ENCODE measurements at places on chromosomes 13 and 19.

GRCh38 chr19:22832031-22832762 is at the start of gene ZNF723:
TSS of gene ZNF723 (plus strand) at chr19:22832291. CDS start at chr19:22832380, 89 bp downstream.
- peak; percentile 82 for DNase-seq

- peak; percentile 91 for DNase-seq
Observed at GRCh38 chr19:49677901-49678674, 1.0 kb downstream of the PRMT1 start.

- DNase-seq, result no peak
Observed at GRCh38 chr19:29549105-29550070, 23.6 kb downstream of the VSTM2B start.

GRCh38 chr13:36475468-36475867 is 43.2 kb downstream of the CCNA1 start:
- no peak for DNase-seq

DNA sequence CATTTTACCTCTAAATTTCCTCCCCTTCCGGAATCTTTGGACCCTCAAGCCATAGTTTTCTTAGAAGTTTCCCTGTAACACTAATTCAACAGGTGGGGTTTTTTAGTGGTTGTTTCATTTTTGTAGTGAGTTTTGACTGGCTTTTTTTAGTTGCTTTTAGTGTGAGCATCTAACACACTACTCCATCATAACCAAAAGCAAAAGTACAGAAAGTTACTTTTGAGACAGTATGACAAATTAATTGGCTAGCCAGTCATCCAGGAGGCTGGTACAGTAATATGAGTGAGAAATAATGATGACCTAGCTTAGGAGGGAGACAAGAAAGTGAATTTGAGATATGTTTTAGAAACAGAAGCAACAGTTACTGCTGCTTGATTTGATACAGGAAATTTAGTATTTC is 71.5 kb downstream of the DNAJC15 start:
- no peak for DNase-seq

DNA sequence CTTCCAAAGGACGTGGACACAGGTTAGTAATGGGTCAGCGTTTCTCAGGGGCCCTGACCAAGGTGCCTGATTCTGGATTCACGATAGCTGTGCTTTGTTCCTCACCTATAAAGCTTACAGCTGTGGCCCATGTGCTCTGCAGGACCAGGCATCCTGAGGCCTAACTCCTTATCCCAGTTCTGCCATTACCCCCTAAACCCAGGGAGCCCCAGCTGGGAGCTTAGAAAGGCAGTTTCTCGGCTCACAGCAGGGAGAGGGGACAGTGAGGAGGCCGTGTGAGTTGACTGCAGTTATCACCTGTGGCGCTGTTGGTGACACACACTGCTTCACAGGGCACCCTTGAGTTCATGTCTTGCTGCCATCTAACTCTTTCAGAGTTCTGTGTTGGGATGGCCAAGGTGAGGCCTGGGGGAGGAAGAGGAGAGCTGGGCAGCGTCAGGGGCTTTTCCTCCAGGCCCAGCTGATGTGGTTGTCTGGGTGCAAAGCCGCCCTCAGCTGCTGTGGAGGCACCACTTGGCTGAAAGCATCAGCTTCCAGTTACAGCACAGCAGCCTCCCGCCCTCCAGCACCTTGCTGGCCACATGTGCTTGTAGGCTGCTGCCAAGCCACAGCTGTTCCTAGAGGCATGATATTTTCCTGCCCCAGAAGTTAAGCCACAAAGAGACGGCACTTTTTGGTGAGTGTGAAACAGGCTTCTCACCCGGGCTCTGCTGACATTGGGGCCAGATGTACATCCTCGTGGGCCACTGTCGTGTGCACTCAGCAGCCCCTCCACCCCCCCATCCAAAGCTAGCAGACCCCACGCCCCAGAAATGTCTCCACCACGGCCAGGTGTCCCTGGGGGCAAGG is 99.6 kb upstream of the MCF2L start:
- no peak for DNase-seq

DNA sequence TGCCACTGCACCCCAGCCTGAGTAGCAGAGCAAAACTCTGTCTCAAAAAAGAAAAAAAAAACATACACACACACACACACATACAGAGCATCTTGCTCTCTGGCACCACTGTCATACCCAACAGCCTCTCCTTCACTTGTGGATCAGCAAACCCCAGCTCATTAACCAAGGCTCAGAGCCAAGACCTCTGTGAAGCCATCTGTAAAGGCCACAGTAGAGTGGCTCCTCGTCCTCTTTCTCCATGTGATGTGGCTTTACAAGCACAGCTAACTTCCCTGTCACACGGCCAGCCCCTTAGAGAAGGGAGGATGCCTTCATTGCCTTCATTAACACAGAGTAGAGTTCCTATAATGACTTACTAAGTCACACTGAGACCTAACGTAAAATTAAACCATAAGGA is 62.7 kb upstream of the LSM14A start:
- DNase-seq, result no peak

- no peak for DNase-seq
Observed at GRCh38 chr19:50851620-50852019, 3.1 kb upstream of the KLK3 start.

DNA sequence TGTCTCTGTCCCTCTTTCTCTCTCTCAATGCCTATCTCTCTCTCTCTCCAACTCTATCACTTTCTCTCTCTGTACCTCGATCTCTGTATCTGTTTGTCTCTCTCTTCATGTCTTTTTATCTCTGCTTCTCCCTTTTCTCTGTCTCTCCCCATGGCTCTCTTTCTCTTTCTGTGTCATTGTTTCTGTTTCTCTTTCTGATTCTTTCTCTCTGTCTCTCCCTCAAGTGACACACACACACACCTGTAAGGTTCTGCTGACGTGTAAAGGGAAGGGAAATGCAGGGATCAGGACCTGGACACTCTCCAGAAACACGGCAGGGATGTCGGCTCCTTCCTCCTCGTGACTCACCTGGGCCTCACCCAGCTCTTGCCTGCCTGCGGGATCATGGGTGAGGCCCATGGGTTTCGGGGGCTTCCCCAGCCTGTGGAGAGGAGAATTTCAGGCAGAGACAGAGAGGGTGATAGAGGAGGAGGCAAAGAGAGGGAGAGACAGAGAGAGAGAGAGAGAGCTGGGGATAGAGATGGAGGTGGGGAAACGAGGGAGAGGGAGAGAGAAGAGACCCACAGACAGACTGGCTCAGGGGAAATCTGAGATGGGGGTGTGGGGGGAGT is 5.4 kb upstream of the PLAUR start:
- DNase-seq, result no peak

- no peak for DNase-seq
Observed at GRCh38 chr13:31225998-31226675, 26.4 kb downstream of the B3GLCT start.

- no peak for DNase-seq
Observed at GRCh38 chr19:35609851-35610353, 2.6 kb upstream of the HAUS5 start.

DNA sequence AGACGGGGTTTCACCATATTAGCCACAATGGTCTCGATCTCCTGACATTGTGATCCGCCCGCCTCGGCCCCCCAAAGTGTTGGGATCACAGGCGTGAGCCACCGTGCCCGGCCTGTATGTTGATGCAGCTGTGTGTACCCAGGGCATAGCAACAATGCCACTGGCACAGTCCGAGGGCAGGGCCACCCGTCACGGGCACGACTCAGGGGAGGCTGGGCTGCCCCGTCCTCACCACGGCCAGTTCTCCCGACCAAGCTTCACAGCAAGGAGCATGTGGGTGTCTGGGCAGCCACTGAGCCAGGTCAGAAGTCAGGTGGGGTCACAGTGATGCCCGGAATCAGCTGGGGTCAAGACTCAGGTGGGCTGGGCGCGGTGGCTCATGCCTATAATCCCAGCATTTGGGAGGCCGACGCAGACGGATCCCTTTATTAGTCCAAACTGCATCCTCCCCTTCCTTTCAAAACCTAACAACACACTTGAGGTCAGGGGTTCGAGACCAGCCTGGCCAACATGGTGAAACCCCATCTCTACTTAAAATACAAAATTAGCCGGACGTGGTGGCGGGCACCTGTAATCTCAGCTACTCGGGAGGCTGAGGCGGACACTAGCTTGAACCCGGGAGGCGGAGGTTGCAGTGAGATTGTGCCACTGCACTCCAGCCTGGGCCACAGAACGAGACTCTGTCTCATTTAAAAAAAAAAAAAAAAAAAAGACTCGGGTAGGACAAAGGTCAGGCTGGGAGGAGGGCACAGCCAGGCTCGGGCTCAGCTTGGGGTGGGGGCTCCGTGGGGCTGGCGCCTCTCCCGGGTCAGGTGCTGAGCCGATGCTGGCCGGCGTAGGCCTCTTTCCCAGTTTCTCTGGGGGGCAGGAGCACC is 1.2 kb upstream of the CDC34 start:
- no peak for DNase-seq

GRCh38 chr13:53137779-53138178 is 109.2 kb downstream of the OLFM4 start:
- no peak for DNase-seq

- DNase-seq, result no peak
Observed at GRCh38 chr13:42781352-42781751, at the start of gene FAM216B. TSS of gene FAM216B (plus strand) at chr13:42781584. CDS start at chr13:42784068, 2,484 bp downstream.

GRCh38 chr13:45859705-45860104 is 8.2 kb upstream of the SIAH3 start:
- DNase-seq, result no peak

GRCh38 chr13:98751861-98752466 is 508 bp downstream of the SLC15A1 start:
- no peak for DNase-seq

GRCh38 chr19:44668985-44669764 is 2.1 kb upstream of the CEACAM19 start:
- DNase-seq, result no peak

DNA sequence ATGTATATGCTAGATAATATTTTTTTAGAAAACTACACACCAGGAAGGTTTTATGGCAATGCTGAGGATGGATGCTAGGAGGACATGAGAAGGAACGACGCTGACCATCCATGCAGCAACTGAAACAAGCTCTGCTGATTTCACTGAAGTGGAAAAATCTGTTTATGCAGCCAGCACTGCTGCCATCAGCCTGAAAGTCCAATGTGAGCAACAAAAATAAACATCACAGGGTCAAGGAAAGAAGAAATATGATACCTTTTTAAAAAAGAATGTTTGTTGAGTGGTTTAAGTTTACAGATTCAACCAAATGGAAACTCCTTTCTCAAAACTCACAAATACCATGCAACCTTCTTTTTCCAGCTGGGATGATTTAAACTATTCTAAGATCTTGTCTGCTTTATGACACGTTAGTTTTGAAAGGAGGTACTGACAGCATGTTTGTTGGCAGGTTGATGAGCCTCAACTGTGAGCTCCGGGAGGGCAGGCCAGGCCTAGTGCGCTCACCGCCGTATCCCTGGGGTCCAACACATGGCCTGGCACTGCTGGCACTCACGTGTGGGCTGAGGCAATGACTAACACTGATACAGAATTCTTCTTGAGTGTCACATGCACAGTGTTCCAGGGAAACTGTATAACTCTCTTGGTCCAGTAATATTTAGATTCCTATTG is 46.8 kb downstream of the LATS2 start:
- no peak for DNase-seq
